CD4-positive, alpha-beta T cell (primary cell): ENCODE measurements at places on chromosomes 4 and X.

- DNase-seq, result no peak
These were observed 481.4 kb downstream of the GBA3 start for GRCh38 chr4:23174179-23174578.

GRCh38 chrX:109710181-109710580 lies 22.9 kb downstream of the ACSL4 start:
- DNase-seq, result no peak

DNA sequence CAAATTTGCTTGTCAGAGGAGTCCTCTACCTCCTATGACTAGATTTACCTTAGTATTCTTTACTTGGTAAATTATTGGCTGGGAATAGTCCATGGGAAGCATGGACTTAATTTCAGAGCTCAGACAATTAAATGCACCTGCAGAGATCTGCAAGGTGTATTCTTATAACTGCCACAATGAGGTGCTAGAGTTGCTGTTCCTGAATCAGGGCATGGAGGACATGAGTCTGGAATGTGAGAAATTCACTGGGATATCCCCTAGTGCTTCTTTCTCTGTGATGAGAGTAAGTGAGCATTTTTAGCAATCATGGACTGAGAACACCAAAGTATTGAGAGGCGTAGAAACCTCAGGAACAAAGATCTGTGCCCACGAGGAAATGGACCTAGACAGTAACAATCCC lies 32.9 kb upstream of the GRID2 start:
- DNase-seq, result no peak

GRCh38 chr4:122845760-122846159 lies 19.1 kb downstream of the FGF2 start:
- no peak for DNase-seq

GRCh38 chr4:82811392-82811791 lies 12.8 kb upstream of the SCD5 start:
- no peak for DNase-seq
